DMS79 (cell line): ENCODE measurements at places on chromosomes 2 and 18.
A peak's percentile ranks its signal among the peaks of the same experiment; 100 is the strongest.

GRCh38 chr2:197893403-197894177 lies 89.2 kb downstream of the PLCL1 start:
- no peak for DNase-seq

GRCh38 chr18:5452943-5453443 lies 90.8 kb downstream of the EPB41L3 start:
- DNase-seq, result no peak

DNA sequence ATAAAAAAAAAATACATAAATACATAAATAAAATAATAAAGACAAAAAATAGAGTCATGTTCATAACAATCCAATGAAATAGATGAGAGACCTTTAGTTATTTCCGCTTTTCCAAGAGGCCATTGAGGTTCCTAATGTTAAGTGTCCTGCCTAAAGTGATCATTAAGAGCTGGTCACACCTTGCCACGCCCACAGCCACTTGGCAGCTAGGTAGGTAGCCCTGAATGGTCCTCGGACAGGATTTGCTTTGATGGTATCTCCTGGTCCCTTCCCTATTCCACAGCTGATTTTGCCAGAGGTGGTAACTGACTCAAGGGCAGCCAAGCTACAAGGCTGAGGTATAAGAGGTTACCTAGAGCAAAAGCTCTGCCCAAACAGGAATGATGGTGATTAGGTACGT lies 24.5 kb upstream of the TANC1 start:
- no peak for DNase-seq

DNA sequence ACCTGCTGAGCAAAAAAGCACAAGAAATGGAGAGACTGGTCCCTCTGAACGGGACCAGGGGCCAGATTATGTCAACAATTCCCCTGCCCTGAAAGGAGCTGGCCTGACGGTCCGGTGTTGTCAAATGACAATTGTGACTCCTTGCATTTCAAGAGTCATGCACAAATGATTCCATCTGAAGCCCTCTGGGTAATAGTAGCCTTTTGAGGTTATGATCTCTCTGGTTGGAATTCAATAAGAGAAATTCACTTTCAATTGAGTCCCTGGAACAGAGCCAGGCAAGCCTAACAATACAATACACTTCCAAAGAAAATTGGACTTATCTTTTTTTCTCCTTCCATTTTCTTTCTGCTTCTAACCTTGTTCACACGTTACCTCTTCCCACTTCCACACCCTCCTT lies 116.9 kb downstream of the C1D start:
- DNase-seq, result peak; percentile 76

DNA sequence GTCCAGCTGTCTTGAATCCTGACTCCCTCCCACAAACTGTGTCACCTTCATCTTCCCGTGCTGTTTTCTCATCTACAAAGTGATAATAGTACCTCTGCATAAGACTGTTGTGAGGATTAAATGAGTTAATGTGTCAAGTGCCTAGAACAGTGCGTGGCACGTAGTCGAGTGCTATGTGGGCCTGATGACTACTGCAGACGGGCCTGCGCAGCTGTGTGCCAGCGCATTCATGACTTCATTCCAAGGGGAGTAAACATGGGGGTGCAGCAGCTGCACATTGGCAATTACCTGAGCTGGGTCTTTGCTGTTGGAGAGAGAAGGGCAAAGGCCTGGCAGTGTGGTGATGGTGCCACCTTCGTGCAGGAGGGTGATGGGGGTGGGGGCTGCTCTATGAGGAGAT lies 5.0 kb downstream of the TEX44 start:
- no peak for DNase-seq

DNA sequence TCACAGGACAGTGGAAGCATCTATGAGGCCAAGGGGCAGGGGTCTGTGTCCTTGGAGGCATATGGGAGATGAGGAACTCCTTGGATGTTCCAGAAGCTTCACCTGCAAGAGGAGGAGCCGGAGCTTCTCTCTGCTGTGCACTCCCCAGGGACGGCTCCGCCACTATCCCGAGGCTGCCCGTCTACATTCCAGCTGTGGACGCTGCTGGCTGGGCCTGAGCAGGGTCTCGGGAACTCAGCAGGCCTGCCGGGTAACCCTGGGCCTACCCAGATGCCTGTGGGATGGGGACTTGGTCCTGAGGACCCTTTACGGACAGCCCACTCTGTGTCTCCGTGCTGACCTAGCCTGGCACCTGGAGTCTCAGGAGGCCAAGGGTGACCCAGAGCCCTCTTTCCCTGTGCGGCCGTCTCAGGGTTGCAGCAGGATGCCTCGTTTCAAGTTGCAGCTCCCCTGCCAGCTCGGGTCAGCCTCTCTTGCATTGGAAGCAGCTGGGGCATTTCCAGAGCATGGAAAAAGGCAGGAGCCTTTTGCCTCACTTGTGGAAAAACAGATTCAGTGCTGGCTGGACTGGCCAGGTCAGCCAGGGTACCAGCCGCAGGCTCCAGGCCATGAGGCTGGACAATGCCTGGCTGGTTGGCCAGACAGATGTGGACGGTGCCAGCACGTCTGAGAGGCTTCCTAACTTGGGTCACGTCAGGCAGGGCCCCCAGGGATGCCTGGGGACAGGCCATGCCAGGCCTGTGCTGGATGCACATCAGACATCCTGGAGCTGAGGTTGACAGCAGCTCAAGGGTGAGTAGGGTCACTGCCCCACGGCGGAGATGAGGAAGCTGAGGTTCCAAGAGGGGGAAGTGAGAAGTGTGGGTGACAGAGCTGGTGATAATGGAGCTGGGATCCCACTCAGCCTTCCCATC lies 41.5 kb downstream of the SCTR start:
- DNase-seq, result no peak

DNA sequence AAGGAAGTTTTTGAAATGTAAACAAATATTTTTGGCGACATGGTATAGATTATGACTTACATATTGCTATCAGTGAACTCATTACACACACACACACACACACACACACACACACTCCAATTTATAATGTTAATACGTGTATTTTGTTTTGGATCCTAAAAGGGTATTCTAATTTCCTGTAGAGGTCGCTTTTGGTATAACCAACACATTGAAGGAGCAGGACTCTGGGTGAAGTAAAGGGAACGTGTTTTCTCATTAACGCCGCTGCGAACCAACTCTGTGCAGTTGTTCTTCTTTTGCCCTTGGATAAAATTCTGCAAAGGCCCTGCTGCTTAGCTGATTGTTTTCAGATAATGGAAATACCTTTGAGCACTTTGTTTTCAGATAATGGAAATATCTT lies 190.4 kb downstream of the PMAIP1 start:
- no peak for DNase-seq

DNA sequence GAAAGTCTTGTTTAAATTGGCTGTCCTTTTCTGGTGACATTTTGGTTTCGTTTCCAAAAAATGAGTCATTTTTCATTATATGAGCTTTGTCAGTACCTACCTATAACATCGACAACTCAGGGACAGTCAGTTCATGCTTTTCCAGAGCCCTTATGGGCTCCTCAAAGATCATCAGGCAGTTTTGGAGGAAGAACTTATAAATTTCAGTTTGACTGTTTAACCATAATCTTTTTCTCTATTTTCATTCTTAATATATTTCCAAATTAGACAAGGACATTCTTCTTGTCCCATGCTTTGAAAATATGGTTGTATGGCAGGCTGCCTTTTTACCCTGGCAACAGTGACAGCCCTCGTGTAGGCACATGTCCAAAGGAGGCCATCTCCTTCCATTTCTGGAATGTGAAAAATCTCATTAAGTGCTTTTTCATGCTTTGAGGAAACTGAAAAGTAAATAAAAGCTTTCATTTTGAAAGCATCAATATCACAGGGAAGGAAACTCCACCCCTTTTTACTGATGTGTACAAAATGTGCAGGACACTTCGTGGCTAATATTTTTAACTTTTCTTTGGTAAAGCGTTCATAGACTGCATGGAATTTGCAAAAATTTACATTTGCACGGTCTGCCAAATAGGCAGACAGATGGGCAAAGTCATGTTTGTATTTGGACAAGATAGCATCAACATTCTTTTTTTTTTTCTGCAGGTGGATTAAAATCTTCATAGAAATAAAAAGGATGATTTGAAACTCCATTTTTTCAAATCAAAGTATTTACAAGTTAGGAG lies 7.2 kb upstream of the PROC start:
- DNase-seq, result no peak

DNA sequence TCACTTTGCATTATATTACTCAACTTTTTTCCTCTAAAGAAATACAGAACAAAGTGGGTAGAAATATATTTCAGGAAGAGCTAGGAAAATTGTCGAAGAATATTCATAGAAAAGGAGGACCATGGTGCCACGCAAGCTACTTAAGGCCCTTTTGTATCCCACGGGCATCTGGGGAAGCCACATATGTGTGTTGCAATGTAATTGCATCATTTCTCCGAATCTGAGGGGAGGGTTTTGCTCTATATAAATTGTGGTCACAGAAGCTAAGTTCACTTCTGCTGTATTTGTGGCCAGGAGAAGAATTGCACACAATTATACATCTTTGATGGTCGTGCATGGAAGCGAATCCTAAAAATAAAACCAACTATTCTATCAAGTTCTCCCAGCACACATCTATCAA lies 360.3 kb downstream of the IRS1 start:
- no peak for DNase-seq

DNA sequence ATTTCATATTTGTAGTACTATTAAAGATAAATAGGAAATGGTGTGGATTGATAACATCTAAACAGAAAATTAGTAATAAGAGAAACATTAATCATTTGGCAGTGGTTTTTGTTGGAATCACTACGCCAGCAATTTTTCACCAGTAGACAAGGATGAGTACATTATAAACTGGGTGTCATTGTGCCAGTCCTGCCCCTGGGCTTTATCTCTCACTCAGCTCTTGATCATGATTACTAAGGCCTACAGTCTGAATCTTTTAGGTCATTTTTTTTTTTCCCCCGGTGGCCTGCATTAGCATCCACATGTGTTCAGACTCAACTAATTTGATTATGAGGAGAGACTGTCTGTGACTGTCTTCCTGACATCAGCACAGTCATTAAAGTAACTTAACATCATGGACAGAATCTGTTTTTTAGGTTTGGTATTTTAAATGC lies 16.2 kb downstream of the GULP1 start:
- no peak for DNase-seq

GRCh38 chr2:204144492-204144891 lies 207.9 kb downstream of the ICOS start:
- no peak for DNase-seq

DNA sequence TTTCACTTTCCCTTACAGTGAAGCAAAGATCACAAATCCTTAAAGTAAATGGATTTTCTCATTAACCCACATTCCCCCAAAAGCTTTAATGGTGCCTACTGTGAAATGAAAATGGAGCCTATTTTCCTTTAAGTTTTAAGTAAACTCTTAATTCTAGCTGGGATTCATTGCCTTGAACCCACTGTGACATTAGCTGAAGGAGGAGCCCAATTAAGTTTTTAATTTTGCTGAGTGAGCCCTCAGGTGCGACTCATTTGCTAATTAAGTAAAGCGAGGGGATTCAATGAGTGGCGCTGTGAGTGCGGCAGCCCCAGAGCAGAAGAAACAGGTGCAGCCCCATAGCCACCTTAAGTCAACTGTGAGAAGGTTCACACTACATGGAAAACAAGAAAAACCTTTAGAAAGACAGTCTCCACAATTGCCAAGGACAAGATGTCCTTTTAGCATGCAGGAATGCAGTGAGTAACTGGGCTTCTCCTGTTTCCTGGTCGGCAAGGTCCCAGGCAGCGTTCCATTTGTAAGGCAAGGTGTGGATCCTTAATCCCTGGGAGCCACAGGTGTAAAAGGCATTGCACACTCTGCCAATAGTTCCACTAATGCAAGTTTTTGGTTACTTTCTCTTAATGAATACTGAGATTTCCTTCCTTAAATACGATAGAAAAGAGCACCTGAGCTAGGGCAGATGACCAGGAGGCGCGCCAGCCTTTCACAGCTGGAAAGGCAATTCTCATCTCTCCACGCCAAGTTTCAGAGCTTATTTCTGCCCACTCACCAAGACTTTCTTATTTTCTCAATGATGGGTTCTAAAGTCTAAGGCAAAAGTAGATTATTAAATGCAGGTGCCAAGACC lies 87.7 kb downstream of the TMEM18 start:
- DNase-seq, result no peak

DNA sequence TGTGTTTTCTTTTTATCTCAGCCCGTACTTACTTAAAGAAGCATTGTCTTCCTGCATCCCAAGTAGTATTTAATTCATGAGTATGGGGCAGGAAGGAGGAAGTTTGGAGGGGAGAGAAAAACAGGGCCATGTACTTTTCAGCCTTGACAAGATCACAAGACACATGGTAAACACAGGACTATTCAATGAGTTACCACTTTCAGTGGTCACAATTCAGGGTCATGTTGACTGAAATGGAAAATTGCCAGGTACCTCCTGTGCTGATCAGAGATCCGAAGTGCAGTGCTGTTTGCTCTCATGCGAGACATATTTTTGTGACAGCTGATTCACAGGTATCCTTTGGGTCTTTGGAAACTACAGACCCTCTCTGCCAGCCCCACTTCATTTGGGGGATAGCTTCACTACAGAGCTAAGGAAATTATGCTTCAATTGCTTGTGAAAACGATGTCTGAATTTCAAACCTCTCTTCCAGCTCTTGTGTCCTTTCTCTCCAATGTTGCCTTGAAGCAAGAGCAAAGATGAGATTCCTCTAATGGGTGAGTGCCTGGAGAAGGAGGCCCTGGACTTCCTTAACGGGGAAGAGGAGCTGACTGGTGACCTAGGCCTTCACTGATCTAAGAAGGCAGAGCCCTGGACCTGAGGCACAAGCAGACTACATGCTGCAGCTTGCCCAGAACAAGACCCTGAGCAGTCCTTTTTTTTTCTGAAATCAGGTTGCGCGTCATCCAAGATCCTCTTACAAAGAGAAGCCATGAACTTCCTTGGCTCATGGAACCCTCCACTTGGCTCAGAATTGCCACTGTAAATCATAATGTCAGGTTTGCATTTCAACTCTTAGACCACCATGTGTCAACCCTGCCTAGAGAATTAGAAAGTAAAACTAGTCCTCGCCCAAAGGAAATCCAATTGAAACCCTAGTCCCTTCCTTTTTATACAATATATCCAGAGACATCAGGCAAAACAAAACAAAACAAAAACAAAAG lies 44.1 kb downstream of the EVA1A start:
- DNase-seq, result no peak

DNA sequence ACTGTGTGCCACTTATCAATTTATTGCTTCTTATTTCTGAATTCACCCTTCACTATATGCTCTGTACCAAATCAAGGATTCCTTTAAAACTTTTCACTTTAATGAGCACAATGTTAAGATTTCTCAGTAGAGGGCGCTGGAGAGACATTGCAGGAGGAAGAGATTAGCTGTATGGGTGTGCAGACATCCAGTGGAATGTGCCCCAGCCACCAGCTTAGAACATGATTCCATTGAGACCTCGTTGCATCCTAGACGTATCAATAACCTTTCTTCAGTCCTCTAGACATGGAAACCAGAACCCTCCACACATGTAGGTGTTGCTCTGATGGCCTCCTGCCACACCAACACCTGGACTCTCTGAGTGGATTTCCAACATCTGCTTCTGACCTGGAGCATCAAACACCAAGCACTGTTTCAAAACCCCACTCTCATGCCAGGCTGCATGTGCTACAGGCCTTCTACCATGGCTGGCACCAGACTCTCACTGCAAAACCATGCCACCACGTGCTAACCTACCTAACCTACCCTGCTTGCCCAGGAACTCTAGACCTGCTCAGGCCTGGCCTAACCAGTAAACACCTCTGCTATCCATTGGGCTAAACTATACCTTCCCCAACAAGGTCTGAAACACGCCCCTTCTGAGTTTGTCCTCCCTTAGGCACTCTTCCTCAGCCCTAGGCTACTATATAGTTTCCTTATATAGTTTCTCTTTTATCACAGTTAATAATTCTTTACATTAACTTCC lies 633.2 kb upstream of the PKDCC start:
- DNase-seq, result no peak
